ENCODE measurements at places on chromosomes 6 and 20.

DNA sequence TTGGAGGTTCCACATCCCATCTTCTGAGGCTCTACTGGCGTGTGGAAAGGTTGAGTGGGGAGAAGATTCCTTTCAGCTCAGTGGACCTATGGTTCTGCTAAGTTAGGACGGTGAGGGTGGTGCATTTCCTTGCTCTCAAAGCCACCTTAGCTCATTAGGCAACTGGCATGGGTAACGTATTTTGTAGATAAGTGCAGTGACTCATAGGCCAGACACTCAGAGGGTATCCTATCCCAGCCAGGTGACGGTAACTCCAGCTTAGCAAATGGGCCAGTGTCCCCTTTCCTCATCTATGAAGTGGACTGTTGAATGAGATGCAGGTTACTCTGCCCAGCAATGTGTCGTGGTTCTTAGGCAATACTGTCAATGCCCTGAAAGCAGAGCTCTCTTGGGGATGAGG is 3.7 kb downstream of the RPS6KA2 start:
- DNase-seq = no peak

GRCh38 chr6:159116343-159116742 is 52.9 kb upstream of the FNDC1 start:
- DNase-seq = no peak

DNA sequence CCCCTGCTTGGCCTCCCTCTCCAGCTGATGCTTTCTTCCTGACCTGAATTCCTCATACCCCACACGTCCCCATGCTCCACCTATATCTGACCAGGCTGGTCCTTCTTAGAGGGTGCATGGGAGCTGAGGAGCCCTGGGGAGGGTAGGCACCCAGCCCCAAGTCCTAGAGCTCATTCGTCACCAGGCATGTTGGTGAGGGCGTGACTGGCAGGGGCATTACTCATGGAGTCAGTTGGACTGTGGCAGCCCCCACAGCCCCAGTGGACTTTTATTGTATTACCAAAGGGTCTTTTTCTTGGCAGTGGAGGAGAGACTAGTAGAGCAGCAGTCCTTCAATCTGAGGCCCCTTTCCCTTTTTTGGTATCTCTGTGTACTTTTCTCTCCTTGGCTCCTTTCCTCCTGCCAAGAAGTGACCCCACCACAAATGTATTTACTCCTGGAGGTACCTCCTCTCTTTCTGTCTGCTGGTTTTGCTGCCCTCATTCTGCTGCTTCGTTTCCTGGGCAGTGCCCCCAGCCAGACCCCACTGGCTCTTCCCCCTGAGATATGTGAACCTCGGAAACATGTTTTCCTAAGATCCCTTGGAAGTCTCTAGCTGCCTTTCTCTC is 10.4 kb upstream of the SGK2 start:
- DNase-seq = no peak

GRCh38 chr6:158754738-158755137 is 64.4 kb downstream of the EZR start:
- DNase-seq = no peak

DNA sequence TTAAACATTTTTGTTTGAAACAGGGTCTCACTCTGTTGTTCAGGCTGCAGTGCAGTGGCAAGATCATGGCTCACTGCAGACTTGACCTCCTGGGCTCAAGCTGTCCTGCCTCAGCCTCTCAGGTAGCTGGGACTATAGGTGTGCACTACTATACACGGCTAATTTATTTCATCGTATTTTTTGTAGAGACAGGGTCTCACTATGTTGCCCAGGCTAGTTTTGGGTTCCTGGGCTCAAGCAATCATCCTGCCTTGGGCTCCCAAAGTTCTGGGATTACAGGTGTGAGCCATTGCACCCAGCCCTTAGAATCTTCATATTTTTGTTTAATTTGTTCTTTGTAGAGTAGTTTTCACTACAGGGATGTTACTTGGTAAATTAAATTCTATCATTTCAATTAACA is 67.1 kb downstream of the SGK1 start:
- no peak for DNase-seq

DNA sequence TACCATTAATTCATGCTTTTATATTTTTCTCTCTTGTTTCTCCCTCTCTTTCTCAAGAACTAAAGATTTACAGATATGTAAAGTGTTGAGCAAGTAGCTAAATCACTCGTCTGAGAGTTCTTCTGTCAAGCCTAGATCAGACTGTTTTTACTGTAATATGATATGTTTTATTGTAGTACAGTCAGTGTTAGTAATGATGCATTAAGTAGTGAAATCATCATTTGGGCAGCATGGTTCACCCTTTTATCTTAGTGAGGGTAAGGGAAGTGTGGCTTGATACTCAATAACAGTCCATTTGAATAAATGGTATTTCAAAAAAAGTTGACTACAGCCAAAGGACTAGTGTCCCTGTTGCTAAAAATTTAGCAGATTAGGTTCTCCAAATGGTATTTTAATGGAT is 9.2 kb downstream of the CYB5R4 start:
- DNase-seq = no peak

GRCh38 chr20:57656821-57657534 is 36.8 kb upstream of the ZBP1 start:
- no peak for DNase-seq

GRCh38 chr6:13965582-13966127 is 40.9 kb downstream of the RNF182 start:
- no peak for DNase-seq

DNA sequence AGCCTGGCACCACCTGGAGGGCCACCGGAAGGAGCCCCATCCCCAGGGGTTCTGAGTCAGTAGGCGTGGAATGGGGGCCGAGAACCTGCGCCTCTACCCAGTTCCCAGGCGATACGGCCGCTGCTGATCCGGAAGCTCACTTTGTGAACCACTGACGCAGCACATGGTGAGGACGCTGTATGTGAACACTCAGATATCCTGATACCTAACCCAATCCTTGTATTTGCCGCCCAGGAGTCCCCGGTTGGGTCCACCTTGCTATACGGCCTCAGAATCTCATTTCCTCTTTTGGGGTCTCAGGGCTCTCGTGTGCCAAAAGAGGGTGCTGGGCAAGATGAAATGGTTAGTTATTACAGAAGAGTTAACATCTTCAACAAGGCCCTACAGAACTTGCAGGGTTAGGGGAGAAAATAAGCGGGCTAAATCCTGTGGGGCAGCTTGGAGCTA is 604 bp upstream of the RAB5IF start:
- no peak for DNase-seq

DNA sequence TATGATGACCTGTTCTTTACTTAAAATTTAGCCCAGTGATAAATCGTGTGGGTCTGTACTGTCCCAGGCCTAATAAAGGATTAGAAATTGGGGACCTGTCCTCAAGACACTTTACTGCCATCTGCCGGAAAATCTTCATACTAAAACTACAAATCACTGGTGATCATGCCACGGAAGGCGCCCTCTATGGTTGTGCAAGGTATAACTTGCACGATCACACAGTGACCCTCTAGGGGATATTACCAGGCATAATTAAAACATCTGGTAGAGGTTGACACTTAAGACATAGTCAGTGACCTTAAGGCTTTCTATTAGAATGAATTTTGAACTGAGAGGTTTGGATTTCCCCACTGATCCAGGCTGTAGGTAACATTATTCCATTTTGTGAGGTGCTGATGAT is 172.6 kb downstream of the BMP2 start:
- DNase-seq = no peak

GRCh38 chr6:46217671-46218131 is 46.9 kb upstream of the ENPP5 start:
- DNase-seq = no peak

GRCh38 chr6:40881501-40881900 is 157.5 kb downstream of the UNC5CL start:
- no peak for DNase-seq

GRCh38 chr6:75550544-75551167 is 51.0 kb upstream of the SENP6 start:
- DNase-seq = no peak

GRCh38 chr20:11867291-11867919 is 50.3 kb upstream of the BTBD3 start:
- DNase-seq = no peak

DNA sequence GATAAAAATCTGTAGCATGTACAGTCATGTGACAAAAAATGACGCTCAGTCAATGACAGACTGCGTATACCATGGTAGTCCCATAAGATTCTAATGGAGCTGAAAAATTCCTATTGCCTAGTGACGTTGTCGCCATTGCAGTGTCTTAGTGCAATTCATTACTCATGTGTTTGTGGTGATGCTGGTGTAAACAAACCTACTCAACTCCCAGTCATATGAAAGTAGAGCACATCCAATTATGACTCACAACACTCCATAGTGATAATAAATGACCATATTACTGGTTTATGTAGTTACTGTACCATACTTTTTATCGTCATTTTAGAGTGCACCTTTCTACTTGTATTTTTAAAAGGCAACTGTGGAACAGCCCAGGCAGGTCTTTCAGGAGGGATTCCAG is 45.0 kb downstream of the TFAP2A start:
- DNase-seq = no peak

DNA sequence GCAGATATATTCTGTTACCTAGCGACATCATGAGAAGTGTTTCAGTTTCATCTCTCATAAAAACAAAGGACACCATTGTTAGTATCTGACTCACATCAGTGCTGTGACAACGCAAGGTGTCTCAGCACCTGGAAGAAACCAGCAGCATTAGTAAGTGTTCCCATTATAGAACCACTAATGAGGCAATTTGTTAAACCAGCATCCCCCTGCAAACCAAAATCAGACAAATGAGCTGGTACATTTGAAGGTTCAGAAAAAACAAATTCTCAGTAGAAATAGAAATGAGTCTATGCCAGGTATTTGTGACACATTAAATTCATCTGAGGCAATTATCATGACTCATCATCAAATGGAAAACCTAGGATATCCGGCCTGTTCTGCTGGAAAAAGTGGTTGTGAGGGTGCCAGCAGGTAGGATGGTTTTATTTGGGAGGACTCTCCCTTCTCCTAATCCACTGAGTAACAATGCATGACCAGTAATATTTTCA is 151.7 kb downstream of the TMEM200A start:
- DNase-seq = no peak

- DNase-seq = no peak
Observed at GRCh38 chr6:37486121-37486839, 13.4 kb downstream of the CCDC167 start.

- no peak for DNase-seq
Observed at GRCh38 chr20:42083280-42083679, 465.1 kb upstream of the CHD6 start.

GRCh38 chr20:31679357-31680285 is 41.9 kb downstream of the COX4I2 start:
- no peak for DNase-seq

DNA sequence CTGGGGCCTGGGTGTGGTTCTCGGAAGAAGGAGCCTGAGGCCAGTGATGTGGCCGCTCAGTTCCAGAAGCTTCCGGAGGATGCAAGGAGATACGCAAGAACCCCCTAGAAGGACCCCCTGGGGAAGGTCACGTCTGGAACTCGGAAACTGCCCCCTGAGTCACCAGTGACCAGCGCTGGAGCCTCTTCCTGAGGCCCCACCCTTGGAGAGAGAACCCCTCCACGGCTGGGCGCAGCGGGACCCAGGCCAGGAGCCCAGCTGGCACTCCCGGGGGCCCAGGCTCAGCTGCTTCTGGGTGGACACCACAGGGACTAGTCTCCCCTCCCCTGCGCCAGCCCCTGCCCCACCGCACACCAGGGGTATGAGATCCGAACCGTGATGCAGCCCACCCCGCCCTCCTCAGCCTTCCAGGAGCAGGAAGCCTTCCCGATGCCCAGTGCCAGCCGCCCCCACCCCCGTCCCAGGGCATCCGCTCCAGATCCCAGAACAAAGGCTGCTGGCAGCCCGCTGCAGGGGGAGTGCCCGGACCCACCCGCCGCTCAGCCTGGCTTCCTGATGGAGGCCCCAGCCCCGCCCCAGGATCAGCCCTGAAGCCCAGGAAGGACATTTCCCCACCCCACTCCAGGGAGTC is 7.5 kb downstream of the LAMA5 start:
- no peak for DNase-seq

DNA sequence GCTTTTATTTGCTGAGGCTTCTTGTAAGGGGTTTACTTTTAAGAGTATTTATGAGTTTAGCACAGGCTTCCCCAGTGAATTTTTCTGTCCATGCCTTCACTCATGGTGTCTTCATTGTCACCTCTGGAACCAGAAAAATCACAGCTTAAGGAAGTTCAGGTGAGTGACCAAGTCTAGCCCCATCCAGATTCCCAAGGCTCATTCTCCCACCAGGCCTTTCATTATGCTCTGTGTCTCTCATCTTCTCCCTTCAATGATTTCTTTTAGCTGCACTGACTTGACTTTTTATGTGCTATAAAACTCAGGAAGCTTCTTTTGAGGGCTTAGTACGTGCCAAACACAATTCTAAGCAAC is 64.9 kb upstream of the NEDD9 start:
- no peak for DNase-seq

DNA sequence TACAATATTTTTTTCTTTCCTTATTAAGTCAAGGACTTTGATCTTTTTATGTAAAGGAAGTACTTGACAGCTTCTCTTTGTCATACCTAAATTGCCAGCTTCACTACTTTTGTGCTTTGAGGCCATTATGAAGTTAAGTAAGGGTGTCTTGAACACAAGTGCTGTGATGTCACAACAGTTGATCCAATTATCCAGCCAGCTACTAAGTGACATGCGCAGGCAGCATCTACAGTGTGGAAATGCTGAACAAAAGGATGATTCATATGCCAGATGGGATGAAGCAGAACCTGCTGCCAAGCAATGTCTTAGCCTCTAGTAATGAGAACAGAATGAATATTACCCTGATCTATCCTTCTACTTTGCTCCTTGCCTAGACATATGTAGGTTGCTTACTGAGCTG is 68.3 kb upstream of the TMEM244 start:
- DNase-seq = no peak

DNA sequence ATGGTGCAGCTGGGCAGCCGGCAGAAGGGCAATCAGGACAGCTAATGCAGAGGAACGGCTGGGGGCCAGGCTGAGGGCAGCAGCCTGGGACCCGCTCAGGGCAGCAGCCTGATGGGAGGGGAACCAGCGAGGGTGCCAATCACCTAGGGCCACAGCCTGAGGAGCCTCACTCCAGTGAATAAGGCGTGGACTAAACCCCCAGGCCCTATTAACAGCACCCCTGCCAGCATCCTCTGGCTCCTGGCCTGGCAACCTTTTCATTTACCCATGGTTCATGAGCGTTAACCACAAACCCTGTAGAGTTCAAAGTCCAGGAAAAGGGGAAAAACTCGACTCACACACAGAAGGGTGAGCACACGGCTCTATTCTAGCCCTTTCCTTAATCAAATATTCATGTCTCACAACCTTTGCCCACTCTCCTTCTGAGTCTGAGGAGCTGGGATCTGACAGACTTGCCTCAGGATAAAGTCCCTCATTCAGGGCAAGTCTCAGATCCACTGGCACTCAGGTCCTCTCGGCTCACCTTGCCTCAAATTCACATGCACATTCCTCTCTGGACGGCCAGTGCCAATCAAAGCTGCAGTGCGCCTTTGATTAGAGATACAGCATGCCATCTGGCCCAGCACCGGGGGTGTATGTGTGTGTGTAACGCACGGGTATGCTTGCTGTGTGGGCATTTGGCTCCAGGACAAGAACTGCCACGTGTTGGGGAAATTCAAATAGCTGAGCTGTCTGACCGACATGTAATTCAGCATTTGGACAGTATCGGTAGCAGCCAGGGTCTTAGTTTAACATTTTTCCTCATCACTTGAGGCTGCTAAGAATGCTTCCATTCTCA is 86.9 kb upstream of the TRAF3IP2 start:
- no peak for DNase-seq

All from stimulated activated CD4-positive, alpha-beta T cell treated with anti-CD3 and anti-CD28 coated beads, Interleukin-15, amount 100 ng/mL, for 1 hour (primary cell).